GM12878 (cell line): ENCODE measurements at places on chromosomes 11 and 22.

DNA sequence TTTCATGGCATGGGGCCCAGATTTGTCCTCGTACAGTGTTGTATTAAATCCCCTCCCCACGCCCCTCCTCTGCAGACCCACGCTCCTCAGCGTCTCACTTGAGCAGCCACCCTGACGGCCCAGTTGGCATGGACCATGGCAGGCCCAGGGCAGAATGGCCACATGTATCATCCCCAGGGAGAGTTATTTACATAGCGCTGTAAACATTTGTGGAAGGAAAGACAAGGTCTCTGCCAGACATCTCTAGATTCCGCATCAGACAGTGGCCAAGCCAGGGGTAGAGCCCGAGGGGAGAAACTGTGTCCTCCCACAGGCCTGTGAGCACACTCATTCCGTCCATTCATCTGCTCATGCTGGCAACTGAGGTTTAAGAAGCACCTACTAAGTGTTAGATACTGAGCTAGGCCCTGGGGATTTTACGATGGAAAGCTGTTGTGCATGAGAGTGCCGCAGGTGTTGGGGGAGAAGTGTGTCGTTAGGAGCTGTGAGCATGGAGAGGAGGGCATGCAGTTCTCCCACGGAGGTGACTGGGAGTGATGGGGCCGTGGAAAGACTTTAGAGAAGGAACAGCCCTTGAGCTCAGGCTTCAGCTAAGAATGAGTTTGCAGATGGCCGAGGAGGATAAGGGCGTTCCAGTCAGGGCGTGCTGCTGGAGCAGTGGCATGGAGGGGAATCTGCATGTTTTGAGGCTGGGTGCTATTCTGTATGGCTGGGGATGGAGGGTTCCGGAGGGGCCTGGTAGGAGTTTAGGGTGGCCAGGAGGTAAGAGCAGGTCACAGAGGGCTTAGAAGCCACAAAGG, 94.9 kb downstream of the GRIK4 start:
- H3K4me1 ChIP-seq: peaks cover 3% of the 10 kb centered on the region; the same call in 1 of the 2 replicates
- H3K27ac ChIP-seq: no peak overlapping the region
- no peak for DNase-seq
- H3K27me3 ChIP-seq: no peaks in the 10 kb centered on the region
- H3K36me3 ChIP-seq: no peaks in the 10 kb centered on the region
- no peak overlapping the region for H3K4me3 ChIP-seq

DNA sequence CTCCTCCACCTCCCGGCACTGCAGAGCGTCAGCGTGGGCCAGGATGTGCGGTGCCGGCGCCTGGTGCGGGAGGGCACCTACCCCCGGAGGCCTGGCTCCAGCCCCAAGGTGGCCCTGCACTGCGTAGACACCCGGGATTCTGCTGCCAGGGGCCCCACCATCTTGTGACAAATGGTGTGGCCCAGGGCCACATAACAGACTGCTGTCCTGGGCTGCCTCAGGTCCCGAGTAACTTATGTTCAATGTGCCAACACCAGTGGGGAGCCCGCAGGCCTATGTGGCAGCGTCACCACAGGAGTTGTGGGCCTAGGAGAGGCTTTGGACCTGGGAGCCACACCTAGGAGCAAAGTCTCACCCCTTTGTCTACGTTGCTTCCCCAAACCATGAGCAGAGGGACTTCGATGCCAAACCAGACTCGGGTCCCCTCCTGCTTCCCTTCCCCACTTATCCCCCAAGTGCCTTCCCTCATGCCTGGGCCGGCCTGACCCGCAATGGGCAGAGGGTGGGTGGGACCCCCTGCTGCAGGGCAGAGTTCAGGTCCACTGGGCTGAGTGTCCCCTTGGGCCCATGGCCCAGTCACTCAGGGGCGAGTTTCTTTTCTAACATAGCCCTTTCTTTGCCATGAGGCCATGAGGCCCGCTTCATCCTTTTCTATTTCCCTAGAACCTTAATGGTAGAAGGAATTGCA, 13.5 kb downstream of the TSKU start:
- no peak overlapping the region for H3K4me3 ChIP-seq
- H3K4me1 ChIP-seq: no peaks in the 10 kb centered on the region
- no peaks in the 10 kb centered on the region for H3K36me3 ChIP-seq
- no peaks in the 10 kb centered on the region for H3K27me3 ChIP-seq
- no peak overlapping the region for H3K27ac ChIP-seq

DNA sequence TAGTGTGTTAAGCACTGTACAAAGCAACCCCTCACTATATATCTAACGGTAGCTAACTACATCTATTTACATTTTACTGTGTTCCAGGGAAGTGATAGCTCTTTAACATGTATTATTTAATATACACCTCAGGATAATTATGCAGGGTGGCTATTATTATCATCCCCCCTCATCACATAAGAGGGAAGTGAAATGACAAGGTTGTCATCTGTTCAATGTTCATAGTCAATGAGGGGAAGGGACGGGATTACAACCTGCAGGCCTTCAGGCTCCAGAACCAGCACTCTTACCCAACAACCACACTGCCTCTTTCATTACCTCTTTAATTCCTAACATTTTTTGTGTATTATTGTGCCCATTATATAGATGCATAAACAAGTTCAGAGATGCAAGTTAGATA, 238.7 kb upstream of the ANO3 start:
- peaks cover 5% of the 10 kb centered on the region for H3K4me1 ChIP-seq
- no peak overlapping the region for H3K27ac ChIP-seq
- no peak overlapping the region for H3K4me3 ChIP-seq
- no peaks in the 10 kb centered on the region for H3K36me3 ChIP-seq
- H3K27me3 ChIP-seq: no peaks in the 10 kb centered on the region

DNA sequence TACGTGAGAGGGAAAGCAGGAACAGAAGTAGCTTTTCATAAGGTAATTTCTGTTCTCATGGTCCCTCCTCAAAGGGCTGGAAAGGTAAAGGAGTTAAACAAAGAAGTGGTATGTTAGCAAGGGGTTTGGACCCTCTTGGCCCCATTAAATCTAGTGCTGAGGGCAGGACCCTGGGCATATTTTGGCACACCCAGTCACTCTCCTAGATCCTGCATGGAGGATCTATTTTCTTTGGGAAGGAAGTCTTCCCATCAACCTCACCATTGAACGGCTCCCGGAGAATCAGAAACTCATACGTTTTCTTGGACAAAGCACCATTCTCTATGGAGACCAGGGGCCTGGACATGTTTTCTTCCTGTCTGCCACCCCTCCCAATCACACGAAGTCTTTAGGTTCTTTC, 11.7 kb downstream of the TMEM216 start:
- no peaks in the 10 kb centered on the region for H3K27me3 ChIP-seq
- H3K27ac ChIP-seq: no peak overlapping the region
- no peaks in the 10 kb centered on the region for H3K4me1 ChIP-seq
- H3K4me3 ChIP-seq: no peak overlapping the region
- DNase-seq: no peak

DNA sequence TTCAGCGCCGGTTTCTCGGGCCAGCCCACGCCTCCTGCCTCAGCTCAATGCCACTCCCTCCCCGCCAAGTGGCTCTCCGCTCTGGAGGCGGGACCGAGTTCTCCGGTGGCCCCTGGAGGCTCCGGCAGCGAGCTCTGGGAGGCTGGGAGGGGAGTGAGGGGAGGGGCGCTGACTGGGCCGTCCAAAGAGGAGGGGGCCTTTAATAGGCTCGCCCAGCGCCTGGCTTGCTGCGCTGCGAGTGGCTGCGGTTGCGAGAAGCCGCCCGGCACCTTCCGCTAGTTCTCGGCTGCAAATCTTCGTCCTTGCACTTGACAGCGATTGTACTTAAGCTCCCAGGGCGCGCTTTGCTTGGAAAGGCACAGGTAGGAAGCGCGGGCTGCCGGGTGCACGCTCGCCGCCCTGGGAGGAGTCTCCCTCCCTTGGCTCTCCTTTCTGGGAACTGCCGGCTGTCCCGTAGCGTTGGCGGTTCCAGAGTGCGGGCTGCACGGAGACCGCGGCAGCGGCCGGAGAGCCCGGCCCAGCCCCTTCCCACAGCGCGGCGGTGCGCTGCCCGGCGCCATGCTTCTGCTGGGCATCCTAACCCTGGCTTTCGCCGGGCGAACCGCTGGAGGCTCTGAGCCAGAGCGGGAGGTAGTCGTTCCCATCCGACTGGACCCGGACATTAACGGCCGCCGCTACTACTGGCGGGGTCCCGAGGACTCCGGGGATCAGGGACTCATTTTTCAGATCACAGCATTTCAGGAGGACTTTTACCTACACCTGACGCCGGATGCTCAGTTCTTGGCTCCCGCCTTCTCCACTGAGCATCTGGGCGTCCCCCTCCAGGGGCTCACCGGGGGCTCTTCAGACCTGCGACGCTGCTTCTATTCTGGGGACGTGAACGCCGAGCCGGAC, at the start of gene ADAMTS15:
Gene ADAMTS15 (plus strand): TSS at position 230 of the 894 bp plus-strand sequence. CDS start 329 bp downstream, at position 559.
- no peaks in the 10 kb centered on the region for H3K4me1 ChIP-seq
- H3K27me3 ChIP-seq: peaks cover 18% of the 10 kb centered on the region
- no peak for DNase-seq
- no peak within 1 kb of the TSS for H3K4me3 ChIP-seq
- H3K36me3 ChIP-seq: no peaks in the 10 kb centered on the region

GRCh38 chr22:24161485-24161884, 19.8 kb upstream of the SUSD2 start:
- H3K4me1 ChIP-seq: peaks cover 23% of the 10 kb centered on the region
- H3K4me3 ChIP-seq: no peak overlapping the region
- H3K27ac ChIP-seq: no peak overlapping the region
- no peaks in the 10 kb centered on the region for H3K27me3 ChIP-seq
- DNase-seq: no peak

DNA sequence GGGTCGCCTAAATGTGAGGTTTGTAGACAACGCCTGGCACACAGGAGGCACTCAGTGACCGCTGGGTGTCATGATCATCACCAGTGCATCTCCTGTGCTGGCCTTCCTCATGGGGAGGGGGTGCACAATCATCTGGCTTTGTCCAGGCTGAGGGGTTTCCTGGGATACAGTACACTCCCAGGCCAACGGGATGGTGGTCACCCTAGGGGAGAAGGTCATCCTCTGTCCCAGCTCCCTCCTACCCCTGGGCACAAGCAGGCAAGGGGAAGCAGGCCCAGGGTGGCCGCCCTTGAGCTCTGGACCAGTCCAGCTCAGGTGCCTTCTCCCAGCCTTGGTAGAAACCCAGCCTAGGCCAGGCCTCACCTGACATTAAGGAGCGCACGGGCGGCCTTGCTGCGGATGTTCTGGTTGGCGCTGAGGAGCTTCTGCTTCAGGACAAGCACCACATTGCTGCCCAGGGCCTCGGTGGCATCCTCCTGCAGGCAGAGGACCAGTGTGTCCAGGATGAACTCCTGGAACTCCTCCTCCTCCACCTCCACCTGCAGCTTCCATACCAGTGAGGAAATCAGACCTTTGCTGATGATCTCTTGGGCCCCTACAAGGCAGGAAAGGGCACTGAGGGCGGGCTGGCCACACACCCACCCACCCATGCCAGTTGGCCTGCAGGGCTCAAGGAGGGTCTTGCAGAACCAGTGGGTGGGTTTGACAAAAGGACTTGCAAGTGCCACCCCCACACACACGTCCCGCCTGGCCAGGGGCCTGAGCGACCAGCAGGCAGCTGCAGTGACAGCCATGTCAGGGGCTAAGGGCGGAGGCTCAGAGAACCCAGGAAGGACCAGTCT, 6.6 kb upstream of the GNAZ start:
- H3K27ac ChIP-seq: no peak overlapping the region
- H3K36me3 ChIP-seq: no peaks in the 10 kb centered on the region
- no peak overlapping the region for H3K4me3 ChIP-seq
- H3K4me1 ChIP-seq: no peaks in the 10 kb centered on the region
- DNase-seq: no peak
- H3K27me3 ChIP-seq: no peaks in the 10 kb centered on the region

- peaks cover 15% of the 10 kb centered on the region for H3K4me1 ChIP-seq
- no peaks in the 10 kb centered on the region for H3K27me3 ChIP-seq
- H3K4me3 ChIP-seq: no peak overlapping the region
- H3K36me3 ChIP-seq: peaks cover 48% of the 10 kb centered on the region
These were observed 47.4 kb downstream of the MED15 start for GRCh38 chr22:20554824-20555223.

DNA sequence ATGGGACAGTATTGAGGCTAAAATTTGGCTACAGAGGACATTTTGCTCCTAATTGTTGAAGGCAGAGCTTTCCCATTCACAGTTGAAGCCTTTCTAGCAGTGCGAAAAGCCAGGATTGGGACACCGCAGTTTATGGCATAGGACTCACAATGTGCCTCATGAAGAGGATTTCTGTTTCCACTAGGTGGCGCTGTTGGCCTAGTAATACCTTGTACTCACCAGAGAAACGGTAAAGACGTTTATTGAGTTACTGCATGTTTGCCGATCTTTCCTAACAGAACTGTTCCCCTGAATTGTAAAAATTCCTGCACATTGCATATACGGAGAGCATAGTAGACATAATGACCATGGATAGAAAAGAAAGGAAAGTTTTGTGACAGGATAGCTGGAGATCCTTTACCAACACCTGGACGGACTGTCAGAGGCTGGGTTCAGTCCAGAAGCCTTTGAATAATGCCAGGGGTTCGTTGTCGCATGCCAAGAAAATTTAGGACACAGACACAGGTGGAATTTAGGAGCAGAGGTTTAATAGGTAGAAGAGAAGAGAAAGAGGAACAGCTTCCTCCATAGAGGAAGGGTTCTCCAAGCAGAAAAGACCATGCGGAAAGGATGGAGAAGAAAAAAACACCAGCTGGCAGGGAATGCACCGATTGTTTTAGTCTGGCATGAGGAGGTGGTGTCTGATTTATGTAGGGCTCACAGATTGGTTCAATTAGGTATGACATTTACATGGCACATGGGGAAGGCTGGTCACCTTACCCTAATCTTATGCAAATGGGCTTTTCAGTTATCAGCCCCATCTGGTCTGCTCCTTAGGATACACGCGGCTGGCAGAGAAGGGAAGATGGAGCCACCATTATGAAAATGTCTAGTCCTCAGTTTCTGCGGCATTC, 10.8 kb upstream of the OR51D1 start:
- H3K27ac ChIP-seq: no peak overlapping the region
- no peak for DNase-seq
- no peak overlapping the region for H3K4me3 ChIP-seq
- no peaks in the 10 kb centered on the region for H3K27me3 ChIP-seq
